H1 (cell line): ENCODE measurements at places on chromosomes 4 and X. TPM values are rescaled to one million over a fixed set of nuclear protein-coding genes. Genes with fewer than 3 reads are reported as not detected.

GRCh38 chr4:40812856-40813255 is 63.1 kb downstream of the NSUN7 start:
- H3K4me3 ChIP-seq = no peak overlapping the region
- no peak for DNase-seq
- no peaks in the 10 kb centered on the region for H3K4me1 ChIP-seq
- H3K27ac ChIP-seq = no peak overlapping the region
- H3K27me3 ChIP-seq = no peaks in the 10 kb centered on the region

DNA sequence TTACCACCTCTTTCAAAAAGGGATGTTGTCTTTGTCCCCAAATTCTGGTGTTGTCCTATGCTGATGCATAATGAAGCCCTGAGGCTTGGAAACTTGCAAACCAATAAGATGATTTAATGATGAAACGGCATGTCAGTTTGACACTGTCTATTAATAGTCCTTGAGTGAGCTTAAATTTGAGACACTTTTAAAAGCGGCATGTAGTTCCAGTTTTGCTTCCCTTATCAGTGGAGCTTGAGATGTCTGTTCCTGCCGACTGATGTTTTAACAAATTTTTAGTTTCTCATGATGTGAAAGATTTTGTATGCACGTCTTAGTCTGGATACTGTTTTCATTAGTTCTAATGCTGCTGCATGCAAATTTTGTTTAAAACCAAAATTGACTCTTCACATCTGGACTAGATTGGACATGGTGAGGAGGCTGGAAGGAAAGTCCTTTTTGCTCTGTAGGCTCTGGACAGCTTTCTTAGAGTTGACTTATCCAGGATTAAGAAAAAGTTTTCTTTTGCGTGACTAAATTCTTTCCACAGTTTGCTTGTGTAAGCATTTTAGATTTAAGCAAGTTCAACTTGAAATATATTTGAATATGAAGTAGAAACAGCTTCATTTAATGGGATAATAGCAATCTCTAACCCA is 11.7 kb downstream of the C1GALT1C1 start:
- no peak overlapping the region for H3K27ac ChIP-seq
- no peak overlapping the region for H3K4me3 ChIP-seq
- H3K27me3 ChIP-seq = no peaks in the 10 kb centered on the region
- no peaks in the 10 kb centered on the region for H3K36me3 ChIP-seq

- H3K27me3 ChIP-seq = no peaks in the 10 kb centered on the region
- no peak for DNase-seq
- no peaks in the 10 kb centered on the region; the same call in 1 of the 2 replicates for H3K36me3 ChIP-seq
- H3K27ac ChIP-seq = no peak overlapping the region
- no peak overlapping the region for H3K4me3 ChIP-seq
Measured at GRCh38 chr4:176363072-176363471, 43.3 kb downstream of the SPCS3 start.

Gene ANXA10
- total RNA-seq = not detected in 2 replicates

Gene UVSSA
- 19.0 and 19.4 TPM in 2 replicates for total RNA-seq

Gene CPLX1
- total RNA-seq = 0.56 and 0.67 TPM in 2 replicates

Gene TLR1
- total RNA-seq = not detected in 2 replicates

Gene DRD5
- 0.11 TPM in 1 of 2 replicates, not detected in the other for total RNA-seq

Gene FSTL5
- 0.19 and 0.32 TPM in 2 replicates for total RNA-seq
